ENCODE measurements at places on chromosomes 16 and 17.

GRCh38 chr16:52906281-52906680 lies 146.4 kb downstream of the CHD9NB start:
- DNase-seq = no peak

GRCh38 chr17:45991341-45991740 lies 7.7 kb upstream of the STH start:
- DNase-seq = no peak

GRCh38 chr17:57735707-57736106 lies 9.4 kb downstream of the CCDC182 start:
- DNase-seq = no peak

GRCh38 chr16:31568577-31569359 lies 41.1 kb downstream of the AHSP start:
- DNase-seq = no peak

DNA sequence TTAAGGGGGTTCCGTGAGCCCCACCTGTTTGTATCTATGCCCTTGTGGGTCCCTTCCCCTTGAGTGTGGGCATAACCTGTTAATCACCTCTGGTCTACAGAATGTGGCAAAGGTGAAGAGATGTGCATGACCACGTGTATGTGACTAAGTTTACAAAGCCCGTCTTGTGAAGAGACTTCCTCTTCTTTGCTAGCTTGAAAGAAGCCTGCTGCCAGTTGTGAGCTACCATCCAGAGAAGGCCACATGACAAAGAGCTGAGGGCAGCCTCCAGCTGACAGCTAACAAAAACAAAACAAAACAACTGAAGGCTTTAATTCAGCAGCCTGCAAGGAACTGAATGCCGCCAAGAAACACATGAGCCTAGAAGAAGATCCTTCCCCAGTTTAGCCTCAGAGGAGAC lies 112.0 kb downstream of the AXIN2 start:
- DNase-seq = no peak
